ENCODE measurements at places on chromosomes 7 and 10. TPM values are rescaled to one million over a fixed set of nuclear protein-coding genes. Genes with fewer than 3 reads are reported as not detected.
A peak's percentile ranks its signal among the peaks of the same experiment; 100 is the strongest.

LIPJ gene
- 0.13 TPM for polyA plus RNA-seq

CYP26C1 gene
- polyA plus RNA-seq, result 0.03 TPM

DNA sequence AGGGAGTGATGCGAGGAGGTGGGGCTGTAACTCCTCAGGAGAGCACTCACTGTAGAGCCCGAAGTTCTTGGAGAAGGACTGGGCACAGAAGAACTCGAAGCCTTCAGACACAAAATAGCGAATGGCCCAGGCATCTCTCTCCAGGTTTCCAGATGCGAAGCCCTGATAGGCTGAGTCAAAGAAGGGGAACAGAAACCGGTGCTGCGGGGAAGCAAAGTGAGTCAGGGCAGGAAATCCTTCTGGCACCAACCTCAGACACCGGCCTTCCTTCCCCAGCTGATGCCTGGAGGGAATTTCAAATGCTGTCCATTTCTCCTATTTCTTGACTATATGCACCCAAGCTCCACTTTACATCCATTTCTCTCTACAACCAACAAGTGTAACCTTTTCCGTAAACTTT, 26.8 kb downstream of the GOT1 start:
- DNase-seq, result no peak

DNA sequence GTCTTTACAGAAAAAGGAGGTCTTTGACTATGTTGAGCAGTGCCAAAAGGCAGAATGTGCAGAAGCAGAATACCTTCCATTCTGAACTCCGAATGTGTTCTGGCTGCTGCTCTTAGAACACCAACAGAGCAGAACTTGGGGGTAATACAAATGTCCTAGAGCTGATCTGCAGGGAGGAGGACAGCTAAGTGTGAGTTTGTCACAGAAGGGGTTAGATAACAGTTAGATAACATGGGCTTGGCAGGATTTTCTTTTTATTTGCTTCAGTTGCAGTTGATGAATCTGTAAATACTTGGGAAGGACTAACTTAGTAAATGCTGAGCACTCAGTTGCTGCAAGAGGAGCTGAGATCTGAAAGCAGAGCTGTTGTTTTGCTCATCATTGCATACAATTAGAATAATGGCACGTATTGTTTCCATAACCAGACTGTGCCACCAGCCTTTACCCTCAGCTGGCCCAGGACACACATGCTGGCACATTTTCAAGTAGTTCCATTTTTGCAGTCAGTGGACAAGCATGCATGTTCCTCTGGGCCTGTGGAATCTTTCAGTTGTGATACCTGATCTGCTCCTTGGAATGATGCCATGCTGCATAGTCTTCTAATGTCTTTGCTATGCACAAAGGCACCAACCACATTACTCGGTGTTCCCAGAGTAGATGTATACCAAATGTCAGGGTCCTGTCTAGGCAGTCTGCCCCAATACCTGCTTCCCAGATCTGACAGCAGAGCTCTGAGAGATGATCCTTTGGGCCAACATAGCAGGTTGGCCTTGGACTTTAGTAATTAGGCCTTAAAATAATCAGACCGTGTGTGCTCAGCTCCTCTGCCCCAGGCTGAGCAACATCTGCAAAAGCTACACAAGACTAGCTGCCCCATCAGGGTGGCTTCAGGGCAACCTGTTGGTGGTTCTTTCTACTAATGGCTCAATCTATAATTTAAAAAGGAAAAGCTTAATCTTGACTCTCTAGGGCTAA, 55.7 kb downstream of the GSDME start:
- no peak for DNase-seq

DRGX gene
- polyA plus RNA-seq, result not detected

DNA sequence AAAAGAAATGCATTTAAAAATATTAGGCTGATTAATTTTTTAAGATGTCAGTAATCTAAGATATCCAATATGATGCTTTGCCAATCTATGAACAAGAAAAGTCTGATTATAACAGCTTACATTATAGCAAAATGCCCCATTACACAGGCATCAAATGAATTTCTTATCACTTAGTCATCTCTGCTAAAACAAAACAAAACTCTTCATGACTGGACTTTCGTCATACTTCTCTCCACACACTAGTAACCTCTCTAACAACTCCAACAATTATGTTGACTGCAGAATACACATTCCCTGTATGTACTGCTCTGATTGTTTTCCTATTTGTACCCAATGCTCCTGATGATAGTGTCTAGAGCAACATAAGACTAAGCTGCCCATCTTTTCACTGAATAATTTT, 3.8 kb upstream of the MKI67 start:
- DNase-seq, result no peak

CREB5 gene
- polyA plus RNA-seq, result 0.95 TPM

CHRM2 gene
- not detected for polyA plus RNA-seq

DNA sequence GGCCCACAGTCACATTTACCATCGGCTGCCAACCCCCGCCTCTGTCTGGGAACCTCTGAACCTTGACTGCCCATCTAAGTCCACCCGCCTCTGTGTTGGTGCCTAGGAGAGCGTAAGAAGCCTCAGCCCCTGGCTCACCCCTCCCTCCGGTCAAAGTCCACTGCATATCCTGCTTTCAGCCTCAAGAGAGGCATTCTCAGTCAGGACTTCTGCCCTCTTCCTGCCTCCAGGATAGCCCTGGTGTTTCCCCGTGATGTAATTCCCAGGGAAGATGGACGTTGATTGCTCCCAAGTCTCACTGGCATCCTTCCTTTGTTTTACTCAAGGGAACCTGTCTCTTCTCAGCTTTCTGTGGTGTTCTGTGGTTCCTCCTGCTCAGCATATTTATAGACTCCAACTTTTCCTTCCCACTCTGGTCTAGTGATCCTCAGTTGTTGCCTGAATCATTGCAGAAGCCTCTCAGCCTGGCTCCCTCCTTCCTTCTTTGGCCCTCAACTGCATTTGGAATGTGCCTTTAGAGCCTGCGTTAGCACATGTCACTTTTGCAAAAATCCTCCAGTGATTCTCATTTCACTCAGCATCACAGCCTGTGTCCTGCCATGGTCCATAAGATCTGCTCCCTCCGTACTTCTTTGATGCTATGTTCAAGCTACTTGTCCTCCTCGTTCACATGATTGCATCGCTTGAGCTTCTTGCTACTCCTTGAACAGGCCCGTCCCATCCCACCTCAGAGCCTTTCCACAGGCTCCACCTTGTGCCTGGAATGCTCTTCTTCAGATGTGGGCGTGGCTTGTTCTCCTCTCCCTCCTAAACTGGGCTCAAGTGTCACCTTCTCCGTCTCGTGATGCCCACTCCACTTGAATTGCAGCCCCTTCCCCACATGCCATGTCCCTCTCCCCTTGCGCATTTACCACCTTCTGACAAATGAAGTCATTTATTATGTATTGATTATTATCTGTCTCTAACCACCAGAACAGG, 124.2 kb downstream of the PLPP4 start:
- no peak for DNase-seq

DNA sequence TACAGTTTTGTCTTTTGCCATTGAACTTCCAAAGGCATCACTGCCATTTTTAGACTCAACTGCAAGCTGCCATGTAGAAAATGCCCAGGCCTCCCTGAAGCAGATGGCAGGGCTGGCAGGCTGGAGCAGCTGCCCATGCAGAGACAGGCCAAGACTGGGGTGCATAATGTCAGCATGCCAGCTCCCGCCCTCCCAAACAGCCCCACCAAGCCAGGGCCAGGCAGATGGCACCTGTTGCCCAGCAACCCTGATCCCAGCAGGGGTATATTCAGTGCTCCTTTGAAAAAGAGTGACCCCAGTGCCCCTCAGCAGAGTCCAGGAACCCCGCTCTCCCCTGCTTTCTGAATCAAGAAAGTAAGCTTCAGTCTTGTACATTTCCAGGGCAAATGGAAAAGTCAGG, 32.6 kb downstream of the VSTM4 start:
- no peak for DNase-seq

DNA sequence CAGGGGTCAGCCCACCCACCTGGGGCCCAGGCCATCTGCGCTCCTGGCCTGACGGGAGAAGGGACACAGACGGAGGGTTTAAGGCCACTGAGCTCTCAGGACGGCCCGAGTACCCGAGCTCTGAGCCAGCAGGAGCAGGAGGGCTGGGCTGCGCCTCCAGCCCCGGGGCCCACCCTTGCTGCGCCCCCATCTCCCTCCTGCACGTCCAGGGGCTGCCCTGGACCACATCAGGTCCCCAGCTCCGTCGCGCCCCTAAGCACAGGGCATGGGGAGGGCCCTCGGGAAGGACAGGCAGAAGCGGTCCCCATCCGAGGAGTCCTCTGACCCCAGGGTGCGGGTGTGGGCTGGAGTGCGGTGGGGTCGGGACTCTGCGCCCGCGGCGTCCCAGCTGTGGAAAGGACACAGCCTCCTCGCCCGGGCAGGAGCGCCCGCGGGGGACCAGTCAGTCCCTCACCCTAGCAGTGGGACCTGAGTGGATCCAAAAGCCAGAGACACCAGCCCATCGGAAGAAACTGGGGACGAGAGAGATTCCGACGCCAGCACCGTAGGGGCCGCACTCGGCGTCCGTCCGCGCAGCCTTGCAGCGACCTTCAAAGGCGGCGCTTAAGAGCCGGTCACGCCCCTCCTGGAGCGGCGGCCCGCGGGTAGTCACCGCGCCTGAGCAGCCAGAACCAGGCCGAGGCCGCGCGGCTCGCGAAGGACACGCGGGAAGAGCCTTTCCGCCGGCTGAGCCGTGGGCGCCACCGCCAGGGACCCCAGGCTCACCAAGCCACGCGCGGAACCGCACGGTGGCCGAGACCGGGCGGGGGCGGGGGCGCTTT, 15.9 kb downstream of the CAMK2B start:
- peak; percentile 57 for DNase-seq

DNA sequence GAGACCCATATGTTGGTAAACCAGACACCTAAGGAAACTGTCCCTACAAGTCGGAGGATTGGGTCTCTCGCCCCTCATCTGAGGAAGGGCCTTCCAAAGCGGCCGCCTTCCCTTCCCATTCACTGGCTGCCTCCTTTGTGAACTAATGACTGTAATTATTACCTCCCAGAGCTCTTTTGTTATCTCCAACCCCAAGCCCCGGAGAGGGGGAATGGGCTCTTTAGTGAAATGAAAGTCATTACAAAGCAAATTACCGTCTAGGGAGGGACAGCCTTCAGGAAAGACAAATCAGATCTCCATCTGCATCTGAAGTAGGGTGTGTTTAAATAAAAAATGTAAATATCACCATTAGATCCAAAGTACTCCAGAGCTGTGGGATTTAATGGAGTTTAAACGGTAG, 2.6 kb upstream of the GAD2 start:
- no peak for DNase-seq

CCDC172 gene
- not detected for polyA plus RNA-seq

PAPOLB gene
- not detected for polyA plus RNA-seq

- DNase-seq, result no peak
Measured at GRCh38 chr10:108822026-108822425, 1101.3 kb downstream of the XPNPEP1 start.

ACBD7 gene
- polyA plus RNA-seq, result 0.35 TPM

DNA sequence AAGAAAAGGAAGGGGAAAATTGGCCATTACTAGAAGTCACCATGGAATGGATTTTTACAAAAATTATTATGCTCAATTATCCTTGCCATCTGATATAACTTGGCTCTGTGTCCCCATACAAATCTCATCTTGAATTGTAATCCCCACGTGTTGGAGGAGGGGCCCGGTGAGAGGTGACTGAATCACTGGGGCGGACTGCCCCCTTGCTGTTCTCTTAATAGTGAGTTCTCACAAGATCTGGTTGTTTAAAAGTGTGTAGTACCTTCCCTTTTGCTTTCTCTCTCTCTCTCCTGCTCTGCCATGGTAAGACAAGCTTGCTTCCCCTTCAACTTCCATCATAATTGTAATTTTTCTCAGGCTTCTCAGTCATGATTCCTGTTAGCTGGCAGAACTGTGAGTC, 1023.6 kb downstream of the XPNPEP1 start:
- DNase-seq, result no peak

DNA sequence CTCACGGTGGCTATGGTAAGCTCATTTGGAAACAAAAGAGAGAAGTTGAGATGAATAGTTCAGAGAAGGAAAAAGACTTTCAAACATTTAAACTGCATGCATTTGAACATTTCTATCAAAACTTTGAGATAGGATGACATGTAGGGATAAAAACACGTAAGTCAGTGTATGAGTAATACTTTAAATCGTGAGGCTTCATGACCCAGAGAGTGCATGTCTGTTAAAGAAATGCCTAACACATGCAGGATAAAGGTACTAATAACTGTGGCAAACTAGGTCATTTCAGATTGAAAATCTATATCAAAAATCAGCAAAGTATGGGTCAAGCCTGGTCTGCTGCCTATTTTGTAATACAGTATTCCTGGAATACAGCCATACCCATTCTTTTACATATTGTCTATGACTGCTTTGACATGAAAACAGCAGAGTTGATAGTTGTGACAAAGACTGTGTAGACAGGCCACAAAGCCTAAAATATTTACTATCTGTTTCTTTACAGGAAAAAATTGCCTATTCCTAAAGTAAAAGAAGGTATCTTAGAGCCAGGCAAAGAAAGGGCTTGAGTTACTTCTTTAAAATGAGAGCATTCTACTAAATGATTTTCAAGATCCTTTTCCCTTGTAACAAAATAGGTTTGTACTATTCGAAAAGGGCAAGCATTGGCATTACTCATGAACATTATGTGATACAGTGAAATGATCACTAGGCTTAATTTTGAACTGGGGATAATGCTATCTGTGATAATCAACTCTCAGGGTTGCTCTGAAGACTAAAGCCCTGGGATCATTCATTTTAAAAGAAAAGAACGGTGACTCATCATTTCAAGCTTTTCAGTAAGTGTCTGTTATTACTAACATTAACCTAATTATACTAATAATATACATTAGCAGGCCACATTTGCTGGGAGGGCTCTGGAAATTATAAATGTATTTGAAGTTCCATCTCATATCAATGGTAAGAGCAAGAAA, 185.9 kb downstream of the CRPPA start:
- no peak for DNase-seq

DNA sequence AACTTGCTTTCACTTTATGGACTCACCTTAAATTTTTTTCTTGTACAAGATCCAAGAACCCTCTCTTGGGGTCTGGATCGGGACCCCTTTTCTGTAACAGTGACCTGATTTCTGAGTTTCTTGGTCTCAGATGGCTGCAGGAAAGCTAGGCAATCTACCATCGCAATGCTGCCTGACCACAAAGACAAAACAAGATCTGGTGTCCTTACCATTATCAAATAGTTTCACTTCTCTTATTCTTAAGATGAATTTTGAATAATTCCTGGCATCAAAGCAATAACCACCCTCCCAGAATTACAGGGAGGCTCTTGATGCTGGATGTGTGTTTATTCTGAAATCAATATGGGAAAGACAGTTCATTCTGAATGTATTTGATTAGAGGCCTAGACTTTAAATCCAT, 77.4 kb upstream of the FRMD4A start:
- no peak for DNase-seq

- DNase-seq, result no peak
Measured at GRCh38 chr10:4279655-4280054, 494.6 kb upstream of the KLF6 start.

GRCh38 chr7:158454631-158455030, 133.0 kb downstream of the PTPRN2 start:
- DNase-seq, result no peak

All from B cell (primary cell).